Brain pericyte (primary cell): ENCODE measurements at places on chromosomes 3 and 15.

- DNase-seq: no peak
Measured at GRCh38 chr3:179955809-179956208, 80.9 kb downstream of the PEX5L start.

GRCh38 chr15:65862682-65863081 is 6.6 kb upstream of the RAB11A start:
- no peak for DNase-seq

DNA sequence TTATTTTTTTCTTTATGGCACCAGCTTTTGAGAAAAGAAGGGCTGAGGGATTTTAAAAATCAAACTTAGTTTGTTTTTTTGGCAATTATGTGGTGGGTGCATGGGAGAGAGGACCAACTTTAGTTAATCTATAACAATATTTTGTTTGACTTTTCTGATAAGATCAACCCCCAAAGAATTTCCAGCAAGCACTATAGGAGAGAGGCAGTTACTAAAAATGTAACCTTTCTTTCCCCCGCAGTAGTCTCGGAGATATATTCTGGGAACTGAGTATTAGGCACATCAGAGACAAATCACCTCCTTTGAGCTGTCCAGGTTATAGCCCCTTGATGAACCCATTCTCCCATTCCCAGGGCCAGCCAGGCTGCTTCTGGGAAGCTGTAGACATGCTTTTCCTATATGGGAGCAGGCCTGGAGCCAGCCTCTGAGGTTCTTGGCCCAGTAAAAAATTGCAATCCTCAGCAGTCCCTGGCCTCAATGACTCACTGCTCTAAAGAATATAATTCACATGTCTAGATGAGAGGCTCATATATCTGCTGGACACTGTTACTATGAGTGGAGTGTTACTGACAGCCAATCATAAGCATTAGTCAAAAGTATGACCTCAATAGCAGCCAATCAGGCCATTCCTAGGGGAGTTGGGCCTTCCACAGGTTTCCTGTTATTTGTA is 138.3 kb upstream of the AGBL1 start:
- DNase-seq: no peak

- no peak for DNase-seq
Measured at GRCh38 chr15:92714077-92714476, 58.5 kb upstream of the FAM174B start.

GRCh38 chr3:134680796-134681521 is 30.1 kb upstream of the KY start:
- no peak for DNase-seq

- no peak for DNase-seq
Measured at GRCh38 chr3:189142527-189142926, 29.2 kb upstream of the TPRG1 start.

DNA sequence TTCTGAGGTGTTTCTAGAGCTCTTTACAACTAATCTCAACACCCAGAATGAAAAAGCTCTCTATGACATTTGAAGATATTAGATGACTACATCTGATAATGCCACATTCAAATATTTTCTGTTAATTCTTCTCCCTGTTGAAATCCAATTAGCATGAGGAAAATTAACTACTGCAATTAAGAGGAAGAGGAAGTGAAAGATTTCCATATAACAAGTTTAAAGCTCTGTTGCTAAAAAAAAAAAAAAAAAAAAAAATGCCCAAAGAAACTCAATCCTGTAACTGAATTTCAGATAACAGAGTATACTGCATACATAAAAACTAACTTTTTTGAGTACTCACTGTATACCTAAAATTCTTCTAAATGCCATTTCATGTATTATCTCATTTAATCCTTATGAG is 109.8 kb downstream of the TNIK start:
- no peak for DNase-seq

GRCh38 chr3:132593947-132594323 is 3.1 kb upstream of the ACKR4 start:
- DNase-seq: peak; percentile 16

GRCh38 chr3:119810018-119810435 is 28.1 kb downstream of the NR1I2 start:
- DNase-seq: no peak

- DNase-seq: no peak
Measured at GRCh38 chr15:84653584-84653909, 536 bp downstream of the WDR73 start.

DNA sequence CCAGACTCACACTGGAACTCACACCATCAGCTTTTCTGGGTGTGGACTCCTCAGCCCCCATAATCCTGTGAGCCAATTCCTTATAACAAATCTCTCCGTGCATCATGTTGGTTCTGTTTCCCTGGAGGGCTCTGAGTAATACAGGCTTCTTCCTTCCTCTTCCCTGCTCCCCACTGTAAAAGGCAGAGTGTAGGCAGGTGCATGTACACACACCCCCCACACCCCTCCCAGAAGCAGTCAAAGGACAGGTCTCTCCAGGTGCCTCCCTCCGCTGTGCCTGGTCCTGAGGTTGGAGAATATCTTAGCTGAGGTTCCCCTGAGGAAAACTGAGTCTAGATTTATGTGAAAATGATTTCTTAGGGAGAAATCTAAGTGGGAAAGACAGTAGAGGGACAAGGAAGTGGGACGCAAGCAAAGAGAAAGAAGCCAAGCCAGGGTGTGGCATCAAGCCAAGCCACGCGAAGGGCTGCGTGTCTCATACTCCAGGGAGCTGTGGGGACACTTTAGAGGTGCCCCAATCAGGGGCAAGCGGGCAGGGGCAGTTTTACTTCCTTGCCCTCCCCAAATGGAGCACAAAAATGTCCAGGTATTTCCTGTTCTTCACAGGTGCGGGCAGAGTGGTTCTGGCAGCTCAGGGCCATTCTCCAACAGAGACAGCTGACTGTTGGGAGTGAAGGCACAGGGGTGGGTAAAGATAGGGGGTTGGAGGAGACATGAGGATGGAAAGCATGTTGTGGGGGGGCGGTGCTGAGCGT is 86.6 kb downstream of the HMG20A start:
- no peak for DNase-seq
